ENCODE measurements at places on chromosomes 13 and 19. TPM values are rescaled to one million over a fixed set of nuclear protein-coding genes. Genes with fewer than 3 reads are reported as not detected.

ZNF625 gene
- total RNA-seq: 1.4 TPM

GRCh38 chr19:2016041-2016807 lies 710 bp upstream of the BTBD2 start:
- no peaks in the 10 kb centered on the region for H3K27me3 ChIP-seq
- H3K4me3 ChIP-seq: no peak overlapping the region
- peaks cover 12% of the 10 kb centered on the region for H3K4me1 ChIP-seq
- no peaks in the 10 kb centered on the region for H3K36me3 ChIP-seq

- H3K36me3 ChIP-seq: no peaks in the 10 kb centered on the region
- no peaks in the 10 kb centered on the region for H3K4me1 ChIP-seq
- no peaks in the 10 kb centered on the region for H3K27me3 ChIP-seq
- DNase-seq: no peak
Measured at GRCh38 chr13:103168901-103169508, 102.8 kb upstream of the SLC10A2 start.

DNA sequence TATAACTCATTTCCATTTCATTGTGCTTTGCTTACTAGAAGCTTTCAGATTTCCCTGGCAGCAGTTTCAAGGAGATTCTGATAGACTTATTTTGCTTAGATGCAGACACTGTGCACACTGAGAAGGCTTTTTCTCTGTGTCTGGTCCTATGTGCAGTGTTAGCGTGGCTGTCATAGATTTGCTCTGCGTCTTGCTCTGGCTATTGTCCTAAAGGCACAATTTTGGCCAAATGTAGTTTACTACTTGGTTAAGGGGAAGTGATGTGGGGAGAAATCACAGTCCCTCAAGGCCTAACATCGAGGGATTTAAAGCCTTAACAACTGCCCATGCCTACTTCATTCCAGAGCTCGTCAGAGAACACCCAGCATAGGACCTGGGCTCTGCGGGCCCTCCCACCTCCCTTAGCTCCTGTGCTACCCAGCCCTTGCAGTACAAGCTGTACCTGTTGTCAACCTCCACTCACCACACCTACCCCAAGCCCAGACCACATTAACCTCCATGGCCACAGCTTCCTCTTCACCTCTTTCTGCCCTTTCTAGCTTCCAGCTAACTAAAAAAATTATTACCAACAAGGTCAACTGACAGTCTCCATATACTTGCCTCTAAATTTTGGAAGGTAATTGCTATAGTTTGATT lies 38.9 kb upstream of the KATNAL1 start:
- no peak for DNase-seq
- H3K27ac ChIP-seq: no peak overlapping the region
- no peaks in the 10 kb centered on the region for H3K27me3 ChIP-seq
- no peaks in the 10 kb centered on the region for H3K36me3 ChIP-seq
- H3K4me1 ChIP-seq: peaks cover 14% of the 10 kb centered on the region
